Central memory CD4-positive, alpha-beta T cell (primary cell): ENCODE measurements at places on chromosomes 2 and 18.

- no peak for DNase-seq
These were observed 18.8 kb upstream of the CASP10 start for GRCh38 chr2:201164166-201164565.

- no peak for DNase-seq
These were observed 15.8 kb downstream of the PTPN18 start for GRCh38 chr2:130371723-130372054.

DNA sequence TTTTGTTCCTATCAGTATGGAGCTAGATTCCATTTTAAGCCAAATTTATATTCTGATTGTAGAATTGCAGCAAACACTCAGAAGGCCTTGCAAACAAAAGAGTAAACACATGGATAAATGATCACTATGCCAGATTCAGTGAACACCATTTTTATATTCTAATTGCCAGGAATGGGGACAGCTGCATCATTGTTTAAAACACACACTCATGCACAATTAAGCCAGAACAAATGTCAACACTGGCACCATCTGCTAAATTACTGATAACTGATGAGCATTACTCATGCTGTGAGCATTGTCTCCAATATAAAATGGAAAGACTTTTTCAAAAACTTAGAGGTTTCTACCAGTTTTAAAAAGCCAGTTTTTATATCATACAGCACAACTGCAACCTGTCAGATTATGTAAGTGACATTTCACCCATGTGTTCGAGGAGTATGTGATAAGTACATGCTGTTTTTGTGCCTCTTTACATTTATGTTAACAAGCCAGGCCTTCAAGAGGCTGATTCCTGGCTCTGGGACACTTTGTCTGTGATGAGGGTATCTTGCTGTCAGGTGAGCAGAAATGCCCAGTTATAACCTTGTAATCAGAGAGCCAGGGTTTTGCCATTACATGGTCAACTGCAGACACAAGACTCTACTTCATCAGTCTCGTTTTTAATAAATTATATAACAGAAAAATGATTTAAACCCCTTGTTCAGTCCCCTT, 4.4 kb upstream of the ST8SIA5 start:
- no peak for DNase-seq

- DNase-seq: no peak
These were observed 30.5 kb upstream of the SNORC start for GRCh38 chr2:232839411-232840079.

DNA sequence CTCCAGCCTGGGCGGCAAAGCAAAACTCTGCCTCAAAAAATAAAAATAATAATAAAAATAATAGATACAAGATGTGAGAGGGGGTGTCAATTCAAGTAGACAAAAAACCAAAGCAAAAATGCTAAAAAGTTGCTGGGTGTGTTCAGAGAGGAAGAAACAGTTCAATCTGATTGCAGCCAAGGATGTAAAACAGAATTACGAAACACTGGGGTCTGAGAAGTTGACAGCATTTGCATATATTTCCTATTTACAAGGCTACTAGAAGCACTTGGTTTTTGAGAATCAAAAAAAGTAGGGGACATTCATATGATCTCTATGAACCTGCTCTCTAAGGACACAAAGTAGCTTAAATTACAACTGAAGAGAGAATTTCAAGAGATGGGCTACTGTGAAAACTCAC, 7.6 kb downstream of the TRIP12 start:
- DNase-seq: no peak

- no peak for DNase-seq
These were observed 286.8 kb upstream of the HNMT start for GRCh38 chr2:137677466-137677865.

DNA sequence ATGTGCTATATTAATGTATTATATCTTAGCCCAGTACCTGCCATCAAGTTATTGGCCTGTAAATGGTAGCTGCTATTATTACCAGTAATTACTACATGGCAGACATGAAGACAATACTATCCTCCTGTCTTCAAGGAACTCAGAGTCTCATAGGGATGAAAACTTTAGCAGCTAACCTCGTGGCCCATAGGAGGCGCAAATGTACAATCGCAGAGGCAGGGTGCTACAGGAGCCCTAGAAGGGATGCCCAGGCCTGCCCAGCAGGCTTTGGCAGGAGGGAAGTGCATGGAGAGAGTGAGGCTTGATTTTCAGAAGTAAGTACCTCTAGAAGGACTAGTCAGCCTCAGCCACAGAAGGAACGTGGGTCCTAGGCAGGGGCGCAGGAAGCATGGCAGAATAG, 44.7 kb upstream of the KIDINS220 start:
- DNase-seq: no peak

- DNase-seq: no peak
These were observed 34.1 kb downstream of the HK2 start for GRCh38 chr2:74867841-74868658.
